ENCODE measurements at places on chromosomes 1 and 21.

- DNase-seq, result no peak
These were observed 43.0 kb upstream of the AK4 start for GRCh38 chr1:65104854-65105534.

DNA sequence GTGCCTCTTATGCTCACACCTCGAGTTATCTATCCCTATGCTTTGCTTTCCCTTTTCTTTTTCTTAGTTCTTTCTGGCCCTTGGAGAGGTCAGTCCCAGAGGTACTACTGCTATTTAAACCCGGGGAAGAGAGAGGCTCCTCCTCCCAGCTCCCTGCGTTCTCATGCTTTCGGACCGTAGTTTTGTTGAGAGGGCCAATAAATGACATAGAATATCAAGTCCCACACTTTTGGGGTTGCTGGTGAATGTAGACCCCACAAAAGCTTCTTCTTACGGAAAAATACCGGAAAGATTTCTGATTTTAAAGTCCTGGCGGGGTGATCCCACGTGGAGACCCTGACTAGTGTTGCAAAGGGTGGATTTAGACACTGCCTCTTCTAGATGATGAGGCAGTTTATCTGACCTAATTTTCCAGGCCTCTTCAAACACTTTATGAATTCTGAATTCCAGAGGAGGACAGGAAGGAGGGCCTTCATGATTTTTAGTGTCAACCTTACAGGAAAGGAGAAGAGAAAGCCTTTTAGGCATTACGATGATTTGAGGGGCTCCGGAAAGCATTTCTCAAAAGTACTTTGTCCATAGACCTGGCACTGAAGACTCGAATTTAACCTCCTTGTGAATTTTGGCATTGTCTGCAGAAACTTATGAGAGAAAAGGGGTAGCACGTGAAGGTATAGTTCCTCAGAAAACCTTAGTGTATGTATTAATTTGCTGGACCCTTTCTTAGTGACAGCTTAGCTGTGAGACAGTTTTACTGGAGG, 694 bp downstream of the TMEM167B start:
- no peak for DNase-seq

DNA sequence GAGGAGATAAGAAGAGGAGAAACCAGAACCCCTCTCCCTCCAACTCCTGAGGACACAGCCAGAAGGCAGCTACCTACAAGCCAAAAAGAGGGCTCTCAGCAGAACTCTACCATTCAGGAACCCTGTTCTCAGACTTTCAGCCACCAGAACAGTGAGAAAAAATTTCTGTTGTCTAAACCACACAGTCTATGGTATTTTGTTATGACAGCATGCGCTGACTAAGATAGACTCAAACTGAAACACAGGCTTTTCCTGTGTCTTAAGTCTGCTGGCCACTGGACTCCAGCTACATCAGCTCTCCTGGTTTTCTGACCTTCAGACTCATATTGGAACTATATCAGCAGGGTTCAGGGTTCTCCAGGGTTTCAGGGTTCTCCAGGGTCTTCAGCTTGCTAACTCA, 126.5 kb upstream of the TNFSF4 start:
- DNase-seq, result no peak

DNA sequence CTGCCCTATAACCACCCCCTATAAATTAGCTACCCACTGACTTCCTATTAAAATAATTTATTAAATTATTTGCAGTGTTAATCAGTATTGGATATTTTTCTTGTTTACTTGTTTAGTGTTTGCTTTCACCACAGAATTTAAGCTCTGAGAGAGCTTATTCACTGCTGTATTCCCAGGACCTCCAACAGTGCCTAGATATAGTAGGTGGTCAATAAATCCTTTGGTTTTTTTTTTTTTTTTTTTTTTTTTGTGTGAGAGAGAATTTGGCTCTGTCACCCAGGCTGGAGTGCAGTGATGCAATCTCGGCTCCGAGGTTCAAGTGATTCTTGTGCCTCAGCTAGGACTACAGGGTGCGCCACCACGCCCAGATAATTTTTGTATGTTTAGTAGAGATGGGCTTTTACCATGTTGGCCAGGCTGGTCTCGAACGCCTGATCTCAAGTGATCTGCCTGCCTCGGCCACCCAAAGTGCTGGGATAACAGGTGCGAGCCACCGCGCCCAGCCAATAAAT, 1.1 kb upstream of the OSBPL9 start:
- DNase-seq, result no peak

DNA sequence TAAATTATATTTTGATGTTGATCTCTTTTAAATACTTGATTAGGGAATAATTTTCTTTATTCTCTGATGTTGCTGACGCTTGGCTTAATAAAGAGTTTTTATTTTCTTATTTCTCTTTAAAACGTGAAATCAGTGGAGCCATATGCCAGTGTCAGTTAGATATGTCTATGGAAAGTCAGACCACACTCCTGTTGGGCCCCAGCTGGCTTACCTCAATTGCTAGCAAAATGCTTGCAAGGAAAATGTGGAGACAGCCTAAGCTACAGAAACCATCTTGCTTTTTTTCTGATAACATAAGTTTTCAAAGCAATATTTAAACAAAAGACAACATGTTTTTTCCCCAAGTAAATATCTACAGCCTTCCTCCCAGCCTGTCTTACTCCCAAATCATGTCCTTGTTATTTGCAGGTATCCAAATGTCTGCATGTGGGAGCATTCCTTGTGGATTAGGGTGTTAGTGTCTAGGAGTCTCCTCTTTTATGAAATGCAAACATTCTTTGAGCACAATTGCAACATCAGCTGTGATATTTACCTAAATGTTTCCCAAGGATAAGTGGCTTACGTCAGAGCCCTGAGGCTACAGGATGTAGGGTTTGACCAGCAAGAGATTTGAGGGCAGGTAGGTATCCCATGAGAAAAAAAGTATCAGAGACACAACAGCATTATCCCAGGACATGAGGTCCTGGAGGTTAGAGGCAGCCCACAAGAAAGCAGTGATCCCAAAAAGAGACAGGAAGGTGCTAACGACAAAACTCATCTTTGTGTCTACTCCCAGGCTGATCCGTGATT, 117.2 kb upstream of the KCNJ15 start:
- DNase-seq, result no peak

DNA sequence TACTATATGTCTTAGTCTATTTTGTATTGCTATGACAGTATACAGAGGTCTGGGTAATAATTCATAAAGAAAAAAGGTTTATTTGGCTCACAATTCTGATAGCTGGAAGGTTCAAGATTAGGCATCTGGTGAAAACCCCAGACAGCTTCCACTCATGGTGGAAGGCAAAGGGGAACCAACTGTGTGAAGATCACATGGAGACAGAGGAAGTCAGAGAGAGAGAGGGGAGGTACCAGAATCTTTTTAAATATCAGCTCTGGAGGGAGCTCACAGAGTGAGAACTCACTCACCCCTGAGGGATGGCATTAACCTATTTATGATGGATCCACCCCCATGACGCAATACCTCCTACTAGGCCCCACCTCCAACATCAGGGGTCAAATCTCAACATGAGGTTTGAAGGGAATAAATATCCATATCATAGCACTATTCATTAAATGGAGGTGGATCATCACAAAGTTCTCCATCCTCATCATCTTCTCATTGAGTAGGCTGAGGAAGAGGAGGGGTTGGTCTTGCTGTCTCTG, 290.5 kb downstream of the DSCAM start:
- no peak for DNase-seq

DNA sequence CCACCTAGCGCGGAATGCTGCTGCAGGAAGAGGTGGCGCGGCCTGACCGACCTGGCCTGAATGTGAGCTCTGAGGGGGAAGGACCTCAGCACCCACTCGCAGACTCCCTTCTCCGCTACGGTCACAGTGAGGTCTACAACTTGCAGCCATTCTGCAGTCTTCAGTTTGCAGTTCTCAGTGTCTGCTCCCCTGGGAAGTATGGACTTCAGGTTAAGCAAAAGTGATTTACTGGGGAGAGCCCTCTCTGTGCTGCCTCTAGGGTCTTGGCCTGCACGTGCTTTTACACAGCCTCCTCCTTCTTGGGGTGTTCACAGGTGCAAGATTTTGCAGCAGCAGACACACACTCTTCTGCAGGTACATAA, 296.0 kb downstream of the OMA1 start:
- DNase-seq, result no peak

DNA sequence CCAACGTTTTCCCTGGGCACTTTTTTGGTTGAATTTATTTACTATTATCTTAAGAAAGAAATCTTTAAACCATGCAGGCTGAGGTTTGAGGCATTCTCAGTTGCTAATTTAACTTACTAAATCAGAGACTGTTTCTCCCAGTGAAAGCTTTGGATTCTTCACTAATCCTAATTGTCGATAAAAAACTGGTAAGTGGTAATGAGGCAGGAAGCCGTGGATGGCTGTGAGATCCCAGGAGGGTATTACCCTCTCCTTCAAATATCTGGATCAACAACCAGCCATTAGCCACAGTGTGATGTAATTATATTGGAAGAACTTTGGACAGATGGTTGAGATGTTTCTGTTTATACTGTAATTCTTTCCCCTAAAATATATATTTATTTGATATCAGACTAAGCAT, 485.0 kb downstream of the DISC1 start:
- DNase-seq, result no peak

DNA sequence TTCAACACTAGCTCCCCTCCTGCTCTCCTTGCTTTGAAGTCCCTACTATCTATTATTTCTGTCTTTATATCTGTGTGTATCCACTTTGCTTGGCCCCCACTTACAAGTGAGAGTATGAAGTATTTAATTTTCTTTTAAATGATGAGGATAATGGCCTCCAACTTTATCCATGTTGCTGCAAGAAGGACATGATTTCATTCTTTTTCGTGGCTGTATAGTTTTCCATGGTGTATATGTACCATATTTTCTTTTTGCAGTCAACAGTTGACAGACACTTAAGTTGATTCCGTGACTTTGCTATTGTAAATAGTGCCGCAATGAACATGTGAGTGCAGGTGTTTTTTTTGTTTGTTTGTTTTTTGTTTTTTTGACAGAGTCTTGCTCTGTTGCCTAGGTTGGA, 365.6 kb downstream of the ZP4 start:
- DNase-seq, result no peak

- DNase-seq, result no peak
These were observed at the start of gene TMCO4 for GRCh38 chr1:19799230-19800075. TSS of gene TMCO4 (minus strand) at chr1:19799916. CDS start at chr1:19780758, 19,158 bp downstream.

GRCh38 chr1:208192995-208193394, 51.2 kb downstream of the PLXNA2 start:
- no peak for DNase-seq

DNA sequence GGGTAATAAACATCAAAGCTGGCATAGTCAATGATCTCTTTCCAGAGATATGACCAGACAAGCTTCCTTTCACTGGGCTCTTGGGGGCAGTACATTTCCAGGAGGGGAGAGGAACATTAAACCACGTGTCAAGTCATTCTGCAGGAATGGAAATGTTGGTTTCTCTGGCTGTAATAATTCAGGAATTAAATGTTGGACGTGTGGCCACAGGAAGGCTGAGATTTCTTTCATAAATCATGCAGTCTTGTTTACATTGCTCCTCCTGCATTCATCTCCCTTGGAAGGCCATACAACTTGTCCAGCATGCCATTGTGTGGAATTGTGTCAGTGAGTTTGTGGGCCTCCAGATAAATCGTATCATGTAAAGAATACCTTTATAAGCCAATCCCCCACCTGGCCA, 259.2 kb downstream of the ADGRL2 start:
- no peak for DNase-seq

DNA sequence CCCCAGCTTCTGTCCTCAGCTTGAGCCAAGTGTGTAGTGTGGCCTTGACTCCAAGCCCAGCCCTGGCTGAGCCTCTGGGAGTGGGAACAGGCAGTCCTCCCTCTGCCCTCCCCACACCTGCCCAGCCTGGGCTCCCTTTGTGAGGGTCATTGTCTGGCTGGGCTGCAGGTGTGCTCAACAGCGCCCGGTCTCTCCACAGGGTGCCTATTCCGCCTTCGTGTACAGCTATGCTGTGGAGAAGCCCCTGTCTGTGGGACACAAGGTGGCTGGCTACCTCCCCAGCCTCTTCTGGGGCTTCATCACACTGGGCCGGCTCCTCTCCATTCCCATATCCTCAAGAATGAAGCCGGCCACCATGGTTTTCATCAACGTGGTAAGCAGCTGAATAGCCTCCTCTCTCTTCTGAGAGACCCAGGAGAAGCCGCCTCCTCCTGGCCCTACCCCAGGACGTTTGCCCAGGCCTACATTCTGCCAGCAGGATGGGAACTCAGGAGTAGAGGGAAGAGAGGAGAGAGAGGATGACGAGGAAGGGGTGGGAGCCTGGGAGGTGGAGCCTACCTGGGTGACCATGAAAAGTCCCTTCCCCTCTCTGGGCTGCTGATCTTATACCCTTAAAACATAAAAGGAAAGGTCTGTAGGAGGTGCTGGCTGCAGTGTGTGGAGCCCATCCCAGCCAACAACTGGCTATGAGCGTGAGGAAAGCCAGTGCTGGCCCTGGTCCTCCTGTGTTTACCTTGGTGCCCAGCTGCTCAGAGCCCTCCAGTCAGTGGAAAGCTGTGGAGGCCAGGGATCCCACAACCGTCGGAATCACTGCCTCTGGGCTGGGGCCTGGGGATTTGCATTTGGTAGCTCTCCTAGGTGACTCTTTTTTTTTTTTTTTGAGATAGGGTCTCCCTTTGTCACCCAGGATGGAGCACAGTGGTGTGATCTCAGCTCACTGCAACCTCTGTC, 45.7 kb downstream of the ELK4 start:
- no peak for DNase-seq

DNA sequence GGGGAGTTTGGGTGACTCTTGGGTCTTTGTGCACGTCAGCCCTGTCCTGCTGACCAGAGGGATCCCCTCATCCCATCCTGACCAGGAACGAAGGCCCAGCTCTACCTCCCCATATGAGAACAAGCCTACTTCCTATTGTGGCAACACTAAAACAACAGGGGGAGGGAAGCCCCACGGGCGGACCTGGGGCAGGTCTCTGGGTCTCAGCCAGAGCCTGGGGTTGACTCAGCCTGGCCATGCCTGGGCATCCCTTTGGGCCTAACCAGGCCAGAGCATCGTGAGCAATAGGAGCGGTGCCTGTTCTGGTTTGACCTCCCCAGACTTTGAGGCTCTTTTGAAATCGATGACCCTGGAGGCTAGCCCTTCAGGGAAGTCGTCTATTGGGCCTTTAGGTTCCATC, 16.8 kb downstream of the RPS6KA1 start:
- no peak for DNase-seq

DNA sequence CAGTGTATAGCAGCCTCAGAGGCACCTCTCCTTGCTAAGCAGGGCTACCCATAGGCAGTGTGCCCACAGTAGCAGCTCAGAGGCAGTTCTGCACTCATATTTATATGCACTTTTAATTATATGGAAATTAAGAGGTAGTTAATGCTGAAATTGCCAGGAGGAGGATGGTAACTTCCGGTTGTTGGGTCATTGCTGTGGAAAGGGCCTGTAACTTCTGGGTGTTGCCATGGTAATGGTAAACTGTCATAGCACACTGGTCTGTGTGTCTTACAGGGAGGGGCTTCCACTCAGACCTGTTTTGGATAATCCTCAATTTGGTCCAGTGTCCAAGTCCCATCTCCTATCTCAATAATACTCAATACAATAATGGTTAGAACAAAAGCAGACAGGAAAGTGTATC, 7.6 kb downstream of the CFH start:
- DNase-seq, result no peak

All from NCI-H187 (cell line).